ENCODE measurements at places on chromosomes 4 and X.

DNA sequence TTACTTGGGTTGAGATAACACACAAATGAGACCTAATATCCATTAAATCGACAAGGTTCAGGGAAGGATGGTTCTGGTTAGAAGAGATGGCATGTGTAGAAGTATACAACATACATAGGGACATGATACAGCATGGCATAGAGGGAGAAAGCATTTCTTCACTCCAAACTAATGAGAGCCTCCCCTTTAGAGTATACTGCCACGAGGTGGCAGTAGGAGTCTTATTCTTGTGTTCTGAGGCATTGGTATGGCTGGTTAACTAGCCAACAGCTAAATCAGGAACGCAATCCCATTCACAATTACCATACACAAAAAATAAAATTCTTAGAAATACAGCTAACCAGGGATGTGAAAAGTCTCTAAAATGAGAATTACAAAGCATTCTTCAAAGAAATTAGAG, 29.1 kb upstream of the TRO start:
- DNase-seq, result peak; percentile 62

GRCh38 chrX:147741776-147742175, 169.9 kb upstream of the FMR1 start:
- DNase-seq, result no peak

GRCh38 chr4:188452097-188452496, 312.9 kb downstream of the TRIML1 start:
- DNase-seq, result no peak

DNA sequence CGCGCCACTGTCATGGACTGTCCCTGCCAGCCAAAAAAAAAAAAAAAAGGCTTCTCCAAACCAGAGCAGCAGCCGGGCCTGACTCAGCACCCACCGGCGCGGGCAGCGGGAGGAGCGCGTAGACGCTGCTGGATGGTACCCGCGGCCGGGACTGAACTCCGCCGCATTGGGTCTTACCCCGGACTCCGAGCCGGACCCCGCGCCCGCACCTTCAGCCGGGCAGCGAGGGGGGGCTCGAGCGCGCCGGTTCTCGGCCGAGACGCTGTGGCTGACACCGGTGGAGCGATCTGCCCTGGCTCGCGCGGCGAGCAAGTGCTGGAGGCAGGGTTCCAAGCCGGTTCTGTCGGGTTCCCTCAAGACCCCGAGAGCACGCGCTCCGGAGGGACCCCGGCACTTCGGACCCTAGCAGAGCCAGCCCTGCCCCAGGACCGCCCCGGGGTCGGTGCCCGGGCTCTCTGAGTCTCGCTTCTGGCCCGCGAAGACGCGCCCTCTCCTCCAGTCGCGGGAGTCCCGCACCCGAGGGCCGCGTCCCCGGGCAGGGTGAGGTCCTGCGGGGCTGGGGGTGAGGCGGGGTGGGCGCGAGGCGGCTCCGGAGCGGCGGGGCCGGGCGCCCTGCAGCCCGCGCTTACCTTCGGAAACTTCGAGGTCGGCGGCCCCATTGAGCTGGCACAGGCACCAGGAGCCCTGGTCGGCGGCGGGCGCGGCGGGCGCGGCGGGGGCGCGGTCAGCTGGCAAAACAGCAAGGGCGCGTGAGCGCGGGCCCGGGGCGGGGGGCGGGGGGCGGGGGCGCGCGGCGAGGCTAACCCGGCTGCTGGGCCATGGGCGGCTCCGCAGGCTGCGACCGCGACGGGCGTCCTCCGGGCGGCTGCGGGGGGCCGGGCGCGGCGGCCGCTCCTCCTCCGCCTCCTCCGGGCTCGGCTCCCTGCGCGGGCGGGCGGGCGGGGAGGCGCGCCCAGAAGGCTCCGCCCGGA, 11.8 kb upstream of the MAN2B2 start:
- DNase-seq, result no peak

DNA sequence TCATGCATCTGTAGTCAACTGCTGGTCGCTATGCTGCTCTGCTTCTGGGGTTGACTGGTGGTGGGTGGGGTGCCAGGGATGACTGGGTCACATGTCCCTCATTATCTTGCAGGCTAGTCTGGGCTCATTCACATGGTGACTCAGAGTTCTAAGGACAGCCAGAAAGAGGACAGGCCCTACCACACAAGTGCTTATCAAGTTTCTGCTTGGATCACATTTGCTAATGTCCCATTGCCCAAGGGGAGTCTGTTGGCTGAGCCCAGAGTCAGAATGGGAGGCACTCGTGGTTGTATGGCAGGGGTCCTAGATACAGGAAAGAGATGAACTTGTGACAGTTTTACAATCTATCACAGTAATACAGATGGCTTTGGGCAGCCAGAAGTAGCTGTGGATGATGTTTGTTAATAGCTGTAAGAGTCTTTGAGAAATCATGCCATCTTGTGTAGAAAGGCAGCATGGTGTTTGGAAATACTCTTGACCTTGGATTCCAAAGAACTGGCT, 221.3 kb downstream of the GPAT3 start:
- DNase-seq, result no peak

GRCh38 chr4:102501447-102501696, 213 bp downstream of the NFKB1 start:
- DNase-seq, result no peak

DNA sequence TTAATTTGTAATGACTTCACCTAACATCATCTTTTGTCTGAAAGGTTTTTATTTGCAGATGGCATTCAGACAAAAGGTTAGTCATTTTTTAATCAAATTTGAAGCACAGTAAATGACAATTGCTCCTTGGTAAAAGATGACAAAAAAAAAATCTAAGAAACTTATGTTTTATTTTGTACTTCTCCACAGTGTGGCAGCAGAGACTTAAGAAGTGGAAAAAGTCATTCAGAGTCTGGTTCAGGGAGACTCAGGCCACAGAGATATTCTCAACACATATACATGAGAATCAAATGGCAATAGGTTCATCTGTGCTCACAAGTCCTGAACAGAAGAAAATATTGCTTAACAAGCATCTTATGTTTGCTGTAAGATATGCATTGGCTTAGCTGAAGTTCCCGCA, 436.2 kb downstream of the KCNIP4 start:
- DNase-seq, result peak; percentile 39

- no peak for DNase-seq
These were observed 2140.1 kb upstream of the AGA start for GRCh38 chr4:179582164-179582905.

GRCh38 chr4:7637139-7637538, 202.4 kb upstream of the PSAPL1 start:
- DNase-seq, result no peak

- DNase-seq, result no peak
These were observed 123.4 kb upstream of the GUCY1A1 start for GRCh38 chr4:155543126-155543765.

GRCh38 chrX:115419069-115419468, 129.6 kb downstream of the LUZP4 start:
- DNase-seq, result no peak

DNA sequence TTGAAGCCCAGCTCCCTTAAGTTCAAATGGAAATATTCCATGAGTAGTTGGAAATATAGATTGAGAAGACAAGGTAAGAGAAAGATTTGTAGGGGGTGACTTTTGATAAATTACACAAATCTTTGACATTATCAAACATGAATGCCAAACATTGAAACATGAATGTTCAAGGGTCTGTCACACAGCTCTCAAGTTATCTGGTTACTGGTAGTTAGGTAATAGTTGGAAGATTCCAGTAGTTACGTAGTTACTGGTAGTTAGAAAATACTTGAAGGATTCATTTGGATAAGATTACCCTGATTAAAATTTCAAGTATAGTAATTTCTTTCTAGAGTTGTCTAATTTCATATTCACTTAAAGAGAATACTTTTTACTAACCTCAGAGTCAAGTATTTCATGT, 20.7 kb downstream of the KIAA0232 start:
- DNase-seq, result no peak

GRCh38 chrX:37652589-37653231, 32.9 kb upstream of the XK start:
- peak; percentile 11 for DNase-seq

GRCh38 chrX:153052534-153052933, 3.7 kb upstream of the PNMA3 start:
- DNase-seq, result no peak

DNA sequence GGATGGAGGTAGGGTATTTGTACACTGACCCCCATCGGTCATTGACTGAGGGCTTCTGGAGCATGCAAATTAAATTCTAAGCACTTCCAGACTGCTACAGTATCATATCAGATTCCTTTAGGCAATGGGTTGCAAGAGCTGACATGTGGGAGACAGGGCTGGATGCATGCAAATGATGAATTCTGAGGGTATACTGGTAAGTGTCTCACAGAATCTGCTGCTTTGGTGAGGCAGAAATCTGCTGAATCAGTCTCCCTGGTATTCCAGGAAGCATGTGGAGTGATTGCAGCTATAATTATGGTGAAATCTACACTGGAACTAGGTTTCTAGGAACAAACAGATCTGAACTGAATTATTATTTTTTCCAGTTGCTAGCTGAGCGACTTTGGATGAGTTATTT, 684.9 kb upstream of the MAGEB2 start:
- DNase-seq, result no peak

- DNase-seq, result no peak
These were observed 147.0 kb downstream of the APBB2 start for GRCh38 chr4:41067369-41067768.

All from KBM-7 (cell line).